ENCODE measurements at places on chromosomes 3 and 15.

DNA sequence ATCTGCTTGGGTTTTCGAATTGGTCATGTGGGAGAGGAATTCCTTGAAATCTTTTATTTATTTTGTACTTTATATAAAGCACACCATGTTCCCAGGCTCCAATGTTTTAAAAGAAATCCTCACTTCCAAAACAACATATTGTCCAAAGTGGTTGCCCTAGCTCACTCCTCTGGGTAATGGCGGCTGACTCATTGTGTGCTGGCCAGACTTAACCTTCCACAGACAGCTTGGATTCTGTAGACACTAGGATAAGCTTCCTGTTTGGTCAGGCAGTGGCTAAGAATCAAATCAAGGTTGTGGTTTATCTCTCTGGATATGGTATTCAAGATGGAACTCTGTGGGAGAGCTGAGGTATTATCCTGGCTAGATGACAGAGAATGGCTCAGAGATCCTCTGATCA is 55.8 kb upstream of the FAM98B start:
- no peak for DNase-seq

DNA sequence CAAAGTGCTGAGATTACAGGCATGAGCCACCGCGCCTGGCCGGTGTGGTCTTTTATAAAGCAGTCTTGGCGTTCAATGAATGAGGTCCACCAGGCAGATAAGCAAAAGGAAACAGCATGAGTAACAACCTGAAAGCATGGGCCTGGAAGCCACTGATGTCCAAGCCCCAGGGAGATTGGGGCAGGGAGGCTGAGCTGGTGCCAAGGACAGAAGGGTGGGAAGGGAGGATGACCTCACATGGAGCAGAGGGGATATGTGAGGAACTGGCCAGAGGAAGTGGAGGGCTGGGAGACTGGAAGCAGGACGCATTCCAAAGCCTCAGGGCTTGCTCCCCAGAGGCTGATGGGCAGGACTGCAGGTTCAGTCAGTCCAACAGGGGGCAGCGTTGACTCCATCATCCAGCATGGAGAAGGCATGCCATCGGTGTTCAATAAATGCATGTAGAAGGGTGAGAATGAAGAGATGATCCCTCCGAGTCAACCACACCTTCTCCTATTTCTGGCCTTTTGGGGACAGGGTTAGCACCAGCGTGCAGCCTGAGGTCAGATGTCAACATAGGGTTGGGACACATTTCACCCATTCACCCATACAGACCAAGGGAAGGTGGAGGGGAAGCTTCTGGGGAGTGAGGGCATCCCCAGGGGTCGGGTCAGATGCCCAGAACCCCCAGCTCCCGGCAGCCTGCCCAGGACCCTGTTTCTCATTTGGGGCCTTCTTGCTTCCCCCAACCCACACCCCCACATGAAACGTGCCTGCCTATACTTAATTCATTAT is 14.8 kb downstream of the MYL3 start:
- DNase-seq, result peak; percentile 43

DNA sequence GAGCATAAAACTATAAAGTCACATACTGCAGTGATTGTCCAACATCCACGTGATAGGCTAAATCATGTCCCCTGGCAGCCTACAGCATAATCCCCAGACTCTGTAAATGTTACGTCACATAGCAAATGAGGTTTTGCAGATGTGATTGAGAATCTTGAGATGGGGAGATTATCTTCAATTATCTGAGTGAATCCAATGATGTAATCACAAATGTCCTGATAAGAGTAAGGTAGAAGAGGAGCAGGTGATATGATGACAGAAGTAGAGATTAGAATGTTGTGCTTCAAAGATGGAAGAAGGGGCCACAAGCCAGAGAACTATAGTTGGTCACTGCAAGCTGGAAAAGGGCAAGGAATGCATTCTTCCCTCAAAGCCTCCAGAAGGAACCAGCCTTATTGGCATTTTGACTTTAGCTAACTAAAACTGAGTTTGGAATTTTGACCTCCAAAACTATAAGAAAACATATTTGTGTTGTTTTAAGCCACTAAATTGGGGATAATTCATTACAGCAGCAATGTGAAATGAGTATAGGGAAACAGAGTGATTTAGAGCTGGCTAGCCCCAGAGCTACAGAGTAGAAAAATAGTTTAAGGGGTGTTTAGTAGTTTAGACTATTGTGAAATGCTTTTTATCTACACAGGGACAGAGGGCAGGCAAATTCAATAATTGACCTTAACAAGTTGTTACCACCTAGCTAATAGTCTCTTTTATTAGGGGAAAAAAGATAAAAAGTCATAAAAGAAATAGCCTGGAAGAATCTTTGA is 15.2 kb downstream of the SLC2A2 start:
- no peak for DNase-seq

- no peak for DNase-seq
Measured at GRCh38 chr3:143859465-143860203, 11.4 kb upstream of the SLC9A9 start.

DNA sequence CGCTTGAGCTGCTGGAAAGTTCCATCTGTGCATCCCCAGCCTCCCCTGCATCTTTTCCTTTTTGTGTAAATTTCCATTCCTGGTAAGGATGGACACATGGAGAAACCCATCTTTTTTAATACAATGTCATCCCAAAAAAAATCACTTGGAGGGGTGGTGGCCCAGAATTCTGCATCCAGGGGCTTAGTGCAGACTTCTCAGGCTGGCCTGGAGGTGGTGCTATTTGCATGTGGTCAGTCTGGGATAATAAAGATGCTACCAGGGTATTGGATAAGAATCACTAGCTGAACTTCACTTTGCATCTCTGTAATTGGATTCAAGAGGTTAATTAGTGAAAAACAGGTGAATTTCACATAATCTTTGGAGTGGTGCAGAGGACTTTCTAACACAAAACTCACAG is 1.8 kb upstream of the ZSCAN2 start:
- peak; percentile 45 for DNase-seq

DNA sequence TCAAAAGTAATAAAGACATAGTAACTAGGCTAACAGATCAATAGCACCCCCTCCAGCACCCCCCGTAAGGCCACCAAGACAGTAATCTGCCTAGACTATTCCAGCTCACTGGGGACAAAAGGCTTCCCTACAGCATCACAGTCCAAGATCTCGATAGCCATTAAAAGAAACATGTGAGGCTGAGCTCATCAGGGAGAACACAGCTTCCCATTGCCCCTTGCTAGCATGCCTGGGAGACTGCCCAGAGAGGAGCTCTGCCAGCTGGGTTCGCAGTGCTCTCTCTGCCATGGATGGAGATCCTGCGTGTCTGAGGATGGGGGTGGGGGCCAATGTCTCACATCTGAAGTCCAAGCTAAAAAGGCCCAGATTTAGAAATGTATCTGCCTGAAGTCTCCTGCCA is 17.8 kb downstream of the LRIG1 start:
- peak; percentile 91 for DNase-seq

GRCh38 chr15:85091990-85092389 is 110.3 kb downstream of the PDE8A start:
- no peak for DNase-seq

GRCh38 chr3:165170236-165170635 is 25.9 kb downstream of the SLITRK3 start:
- no peak for DNase-seq

GRCh38 chr3:170154569-170155143 is 26.9 kb downstream of the PHC3 start:
- DNase-seq, result no peak

GRCh38 chr3:38029400-38030125 is at the start of gene PLCD1:
TSS of gene PLCD1 (minus strand) at chr3:38029642. CDS start at chr3:38029539, 103 bp downstream.
- DNase-seq, result peak; percentile 57

GRCh38 chr15:75149867-75150709 is 51.6 kb upstream of the C15orf39 start:
- no peak for DNase-seq

- no peak for DNase-seq
Measured at GRCh38 chr3:65871305-65872141, 167.2 kb downstream of the MAGI1 start.

- no peak for DNase-seq
Measured at GRCh38 chr15:38349251-38349650, 96.6 kb downstream of the SPRED1 start.

- no peak for DNase-seq
Measured at GRCh38 chr3:29255854-29256696, 24.8 kb upstream of the RBMS3 start.

GRCh38 chr3:3170998-3171397 is 8.5 kb downstream of the CRBN start:
- no peak for DNase-seq

GRCh38 chr3:43023066-43023465 is 44.0 kb downstream of the GASK1A start:
- no peak for DNase-seq

- no peak for DNase-seq
Measured at GRCh38 chr3:84109911-84110310, 848.9 kb upstream of the CADM2 start.

- DNase-seq, result no peak
Measured at GRCh38 chr3:117118604-117119003, 409.0 kb downstream of the TUSC7 start.

DNA sequence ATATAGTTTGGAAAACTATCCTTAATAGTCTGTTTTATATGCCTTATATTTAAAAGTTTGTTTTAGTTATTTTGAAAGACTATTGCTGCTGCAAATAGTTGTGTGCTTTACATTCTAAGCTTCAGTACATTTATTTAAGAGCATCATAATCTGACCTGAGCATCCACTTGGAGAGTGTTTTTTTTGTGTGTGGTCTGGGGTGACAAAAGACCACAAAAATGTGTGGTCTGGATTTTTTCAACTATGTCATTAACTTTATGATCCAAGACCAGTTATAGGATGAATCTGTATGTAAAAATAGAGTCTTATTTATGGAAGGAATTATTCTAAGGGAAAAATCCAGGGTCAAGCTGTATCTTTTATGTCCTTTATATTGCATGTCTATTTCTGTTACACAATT is 77.4 kb downstream of the SLTM start:
- no peak for DNase-seq

- DNase-seq, result no peak
Measured at GRCh38 chr3:14154895-14155440, 23.4 kb downstream of the XPC start.

- no peak for DNase-seq
Measured at GRCh38 chr15:63703641-63704240, 106.6 kb downstream of the FBXL22 start.
